ENCODE measurements at places on chromosomes 13 and 19. TPM values are rescaled to one million over a fixed set of nuclear protein-coding genes. Genes with fewer than 3 reads are reported as not detected.

- no peak for DNase-seq
Measured at GRCh38 chr13:39913928-39914327, 258.5 kb downstream of the COG6 start.

DNA sequence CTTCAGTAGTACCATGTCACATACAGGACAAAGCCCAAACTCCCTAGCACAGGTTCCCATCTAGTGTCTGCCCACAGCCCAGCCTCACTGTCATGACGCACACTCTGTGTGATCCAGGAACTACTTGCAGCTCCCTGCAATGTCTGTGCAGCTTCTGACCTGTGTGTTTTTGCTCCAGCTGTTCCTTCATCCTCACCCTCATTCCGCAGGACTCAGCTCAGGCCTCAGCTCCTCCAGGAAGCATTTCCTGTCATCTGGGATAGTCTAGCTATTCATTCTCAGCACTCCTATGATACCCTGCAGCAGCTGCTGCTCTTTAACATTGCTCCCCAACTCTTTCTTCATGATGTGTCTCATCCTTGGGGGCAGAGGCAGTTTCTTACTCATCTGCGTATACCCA, 56.1 kb downstream of the ENOX1 start:
- no peak for DNase-seq

GRCh38 chr19:16247353-16248182, 49.9 kb downstream of the AP1M1 start:
- peak; percentile 96 for DNase-seq

The ZSCAN22 gene
- total RNA-seq: 3.0 TPM

DNA sequence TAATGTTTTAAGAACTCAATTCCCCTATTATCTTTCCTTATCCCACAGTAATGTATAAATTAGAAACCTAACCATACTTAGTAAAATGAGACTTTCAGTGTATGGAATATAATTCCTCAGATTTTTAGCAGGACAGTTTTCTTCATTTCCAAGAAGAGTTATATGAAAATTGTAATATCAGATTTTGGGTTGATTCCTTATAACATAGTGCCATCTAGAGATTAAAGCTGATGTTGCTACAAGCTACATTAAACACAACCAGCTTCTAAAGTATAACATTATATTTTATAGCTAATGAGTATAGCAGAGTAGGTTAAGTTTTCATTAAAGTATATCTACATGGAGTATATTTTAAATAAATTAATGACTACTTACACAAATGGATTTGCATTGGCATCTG, 99.7 kb upstream of the MIR17HG start:
- DNase-seq: no peak

The KRTDAP gene
- total RNA-seq: not detected

DNA sequence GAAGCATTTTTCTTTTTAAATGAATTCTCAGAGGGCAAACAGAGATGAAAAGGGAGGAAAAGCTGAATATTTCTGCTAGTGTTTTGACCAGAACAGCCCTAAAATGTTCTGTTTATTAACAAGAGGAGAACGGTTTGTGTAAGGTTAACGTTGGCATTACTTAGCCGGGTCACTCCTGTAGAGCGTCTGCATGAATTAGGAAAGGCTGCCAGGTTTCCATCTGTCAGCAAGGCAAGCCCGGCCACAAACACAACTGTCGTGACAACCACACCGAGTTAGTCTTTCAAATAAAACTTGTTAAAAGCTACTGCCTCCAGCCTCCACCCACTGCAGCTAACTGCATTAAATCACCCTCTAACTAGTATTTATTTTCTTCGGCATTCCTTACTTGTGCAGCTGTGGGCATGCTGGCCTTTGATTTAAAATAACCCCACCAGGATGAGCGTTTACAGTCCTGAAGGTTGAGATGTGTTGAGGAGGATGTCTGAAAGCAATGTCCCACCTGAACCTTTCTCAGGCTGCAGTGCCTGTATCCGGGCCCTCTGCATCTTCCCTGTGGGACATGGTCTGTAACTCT, 527.9 kb downstream of the FGF9 start:
- no peak for DNase-seq

The CEACAM21 gene
- total RNA-seq: 18.4 TPM

The SIGLEC8 gene
- 15.7 TPM for total RNA-seq

DNA sequence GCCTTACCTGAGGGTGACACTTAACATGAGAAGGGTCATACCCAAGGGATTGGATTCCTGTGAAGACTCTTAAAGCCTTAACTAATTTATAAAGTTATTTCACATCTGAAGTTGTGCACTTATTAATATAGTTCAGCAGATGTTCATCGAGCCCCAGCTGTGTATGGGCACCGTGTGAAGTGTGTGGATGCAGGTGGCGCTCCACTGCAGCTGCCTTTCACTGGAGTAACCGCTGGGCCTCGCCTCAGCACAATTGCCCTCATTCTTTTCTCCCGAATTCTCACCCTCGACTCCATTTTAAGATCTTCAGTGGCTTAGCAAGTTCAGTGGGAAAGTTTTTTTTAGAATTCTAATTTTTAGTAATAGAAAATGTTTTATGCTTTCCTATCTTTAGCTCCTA, 66.2 kb downstream of the DPY19L3 start:
- DNase-seq: no peak

DNA sequence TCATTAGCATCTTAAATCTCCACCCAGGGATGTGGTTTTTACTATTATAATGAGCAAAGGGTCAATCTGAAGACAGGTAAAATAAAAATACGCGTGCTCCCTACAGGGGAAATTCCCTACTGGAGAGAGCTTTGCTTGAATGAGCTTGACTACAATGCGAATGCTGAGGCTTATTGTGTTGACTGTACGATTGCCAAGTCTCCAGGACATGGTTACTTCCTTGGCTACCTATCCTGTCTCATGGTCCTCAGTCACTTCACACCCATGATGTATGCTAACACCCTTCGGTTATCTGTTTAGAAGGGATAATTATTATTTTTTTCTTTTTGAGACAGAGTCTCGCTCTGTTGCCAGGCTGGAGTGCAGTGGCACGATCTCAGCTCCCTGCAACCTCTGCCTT, 61.7 kb downstream of the ZNF627 start:
- no peak for DNase-seq

DNA sequence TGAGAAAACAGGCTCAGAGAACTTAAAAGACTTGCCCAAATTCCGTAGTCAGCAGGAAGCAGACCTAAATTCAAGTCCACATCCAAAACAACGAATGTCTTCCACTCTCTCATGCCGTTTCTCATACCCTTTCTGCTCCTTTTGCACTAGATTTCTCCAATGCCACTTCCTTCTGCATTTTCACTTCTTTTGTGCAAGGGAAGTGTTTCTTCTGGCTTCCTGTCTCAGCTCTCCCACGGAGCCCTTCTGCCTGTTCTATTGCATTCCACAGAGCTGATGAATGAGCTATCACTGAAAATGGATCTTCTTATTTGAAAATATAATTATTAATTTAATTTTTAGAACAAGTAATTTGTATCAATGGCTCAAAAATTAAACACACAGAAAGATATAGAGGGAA, 56.1 kb upstream of the STK24 start:
- no peak for DNase-seq

The CYP4F3 gene
- total RNA-seq: 4.4 TPM

The CEACAM7 gene
- total RNA-seq: not detected

GRCh38 chr13:97261254-97262005, 39.3 kb downstream of the MBNL2 start:
- DNase-seq: no peak

DNA sequence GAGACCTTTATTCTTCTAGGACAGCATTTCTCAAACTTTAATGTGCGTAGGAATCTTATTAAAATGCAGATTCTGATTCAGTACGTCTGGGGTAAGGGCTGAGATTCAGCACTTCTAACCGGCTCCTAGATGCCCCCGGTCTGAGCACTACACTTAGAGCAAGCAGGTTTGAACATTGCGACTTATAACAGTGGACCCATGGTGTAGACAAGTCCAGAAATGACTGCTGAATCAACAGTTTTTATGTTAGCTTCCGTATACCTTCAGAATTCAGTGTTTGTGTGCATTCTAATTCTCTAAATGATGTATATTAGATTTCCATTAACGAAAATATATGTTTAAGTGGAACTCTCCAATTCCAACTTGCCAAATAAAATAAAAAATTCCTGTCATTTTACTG, 17.5 kb upstream of the CPB2 start:
- DNase-seq: no peak

- DNase-seq: peak; percentile 83
Measured at GRCh38 chr19:51098365-51099046, 9.7 kb downstream of the CTU1 start.

DNA sequence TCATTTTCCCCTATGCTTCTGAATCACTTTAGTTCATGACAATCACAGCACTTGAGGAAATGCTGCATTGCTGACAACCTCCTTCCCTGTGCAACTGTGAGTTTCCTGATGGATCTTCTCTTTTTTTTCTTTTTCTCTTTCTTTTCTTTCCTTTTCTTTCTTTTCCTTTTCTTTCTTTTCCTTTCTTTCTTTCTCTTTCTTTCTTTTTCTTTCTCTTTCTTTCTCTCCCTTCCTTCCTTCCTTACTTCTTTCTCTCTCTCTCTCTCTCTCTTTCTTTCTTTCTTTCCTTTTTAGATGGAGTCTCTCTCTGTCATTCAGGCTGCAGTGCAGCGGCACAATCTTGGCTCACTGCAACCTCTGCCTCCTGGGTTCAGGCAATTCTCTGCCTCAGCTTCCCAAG, 247.9 kb upstream of the HTR2A start:
- DNase-seq: no peak
